ENCODE measurements at places on chromosomes 4 and X.
A peak's percentile ranks its signal among the peaks of the same experiment; 100 is the strongest.

GRCh38 chr4:726838-727237 lies 21.2 kb downstream of the PCGF3 start:
- no peak for DNase-seq

DNA sequence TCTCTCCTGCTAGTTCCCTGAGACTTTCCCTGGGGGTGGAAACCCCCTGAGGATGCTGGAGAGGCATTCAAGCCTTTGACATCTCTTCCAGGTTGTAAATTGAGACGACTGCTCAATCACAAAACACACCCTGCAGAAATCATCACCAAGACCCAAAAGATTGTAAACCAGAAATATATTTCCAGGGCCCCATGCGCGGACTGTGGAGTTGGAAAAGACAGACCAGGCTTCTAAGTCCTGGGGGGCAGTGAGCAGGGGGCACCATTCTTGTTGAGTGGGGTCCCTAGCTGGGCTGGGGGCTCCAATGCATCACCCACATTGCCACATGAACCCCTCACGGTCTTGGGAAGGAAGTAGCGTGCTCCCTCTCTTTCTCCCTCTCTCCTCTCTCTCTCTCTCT lies 87.9 kb upstream of the C4orf50 start:
- DNase-seq: no peak

DNA sequence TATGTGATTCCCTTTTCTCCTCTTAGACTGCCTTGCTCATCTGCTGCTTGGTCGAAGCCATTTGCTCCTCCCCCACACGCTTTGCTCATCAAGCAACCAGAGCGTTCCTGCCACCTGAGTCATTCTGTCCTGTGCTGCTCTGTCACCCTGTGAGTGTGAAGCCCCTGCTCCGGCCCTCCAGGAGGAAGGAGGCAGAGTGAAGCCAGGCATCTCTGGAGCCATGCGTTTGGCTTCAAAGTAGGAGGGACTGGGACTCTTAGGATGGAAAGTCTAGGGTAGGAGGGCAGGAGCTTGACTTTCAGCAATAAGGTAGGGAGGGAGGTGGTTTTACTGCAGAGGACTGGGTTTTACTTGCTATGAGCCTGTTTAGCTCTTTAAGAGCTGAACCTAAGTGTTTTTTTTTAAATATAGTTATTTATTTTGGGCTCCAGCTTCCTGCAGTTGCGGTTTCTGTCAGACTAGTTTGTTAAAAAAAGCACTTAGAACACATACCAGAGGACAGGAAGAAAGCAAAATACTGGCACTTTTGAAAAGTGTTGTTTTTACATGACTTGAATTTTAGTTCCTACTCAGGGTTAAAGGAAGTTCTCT lies 63.6 kb downstream of the SPINK2 start:
- DNase-seq: no peak

DNA sequence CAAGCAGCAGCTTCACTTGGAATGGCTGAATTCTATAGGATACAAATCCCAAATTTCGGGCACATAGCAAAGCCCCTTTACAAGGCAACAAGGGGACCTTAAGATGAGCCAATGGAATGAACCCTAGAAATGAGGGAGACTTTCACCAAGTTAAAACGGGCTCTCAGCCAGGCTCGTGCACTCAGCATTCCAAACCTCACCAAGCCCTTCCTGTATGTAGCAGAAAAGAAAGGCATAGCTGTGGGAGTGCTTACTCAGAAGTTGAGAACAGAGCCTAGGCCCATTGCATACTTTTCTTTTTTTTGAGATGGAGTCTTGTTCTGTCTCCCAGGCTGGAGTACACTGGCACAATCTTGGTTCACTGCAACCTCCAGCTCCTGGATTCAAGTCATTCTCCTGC lies 10.8 kb upstream of the HERC5 start:
- no peak for DNase-seq

DNA sequence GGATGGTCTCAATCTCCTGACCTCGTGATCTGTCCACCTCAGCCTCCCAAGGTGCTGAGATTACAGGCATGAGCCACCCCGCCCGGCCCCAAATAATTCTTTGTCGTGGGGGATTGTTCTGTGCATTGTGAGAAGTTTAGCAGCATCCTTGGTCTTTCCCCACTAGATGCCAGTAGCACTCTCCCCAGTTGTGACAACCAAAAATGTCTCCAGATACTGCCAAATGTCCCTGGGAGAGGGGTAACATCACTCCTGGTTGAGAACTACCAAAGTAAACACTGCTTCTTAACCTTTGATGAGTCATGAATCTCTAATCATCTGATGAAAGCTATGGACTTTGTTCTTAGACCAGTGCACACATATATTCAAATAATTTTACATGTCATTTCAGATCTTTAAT lies 90.7 kb upstream of the BRS3 start:
- no peak for DNase-seq

DNA sequence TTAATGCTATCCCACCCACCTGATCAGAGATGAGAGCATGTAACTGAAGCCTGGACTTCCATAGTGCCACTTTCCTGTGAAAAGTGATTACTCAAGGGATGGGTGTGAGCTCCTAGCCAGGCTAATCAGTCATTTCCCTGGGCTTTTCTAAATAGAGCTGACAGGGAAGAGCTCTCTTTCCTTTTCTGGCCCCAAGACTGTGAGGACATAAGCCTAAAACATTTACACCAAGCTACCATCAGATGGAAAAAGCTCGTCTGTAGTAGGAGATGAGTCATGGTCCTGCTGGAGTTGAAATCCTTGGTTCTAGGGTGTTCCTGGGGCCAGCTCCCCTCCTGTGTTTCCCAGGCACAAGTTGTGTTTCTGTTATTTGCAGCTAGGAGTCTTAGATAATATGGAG lies 52.4 kb upstream of the NDP start:
- DNase-seq: no peak

DNA sequence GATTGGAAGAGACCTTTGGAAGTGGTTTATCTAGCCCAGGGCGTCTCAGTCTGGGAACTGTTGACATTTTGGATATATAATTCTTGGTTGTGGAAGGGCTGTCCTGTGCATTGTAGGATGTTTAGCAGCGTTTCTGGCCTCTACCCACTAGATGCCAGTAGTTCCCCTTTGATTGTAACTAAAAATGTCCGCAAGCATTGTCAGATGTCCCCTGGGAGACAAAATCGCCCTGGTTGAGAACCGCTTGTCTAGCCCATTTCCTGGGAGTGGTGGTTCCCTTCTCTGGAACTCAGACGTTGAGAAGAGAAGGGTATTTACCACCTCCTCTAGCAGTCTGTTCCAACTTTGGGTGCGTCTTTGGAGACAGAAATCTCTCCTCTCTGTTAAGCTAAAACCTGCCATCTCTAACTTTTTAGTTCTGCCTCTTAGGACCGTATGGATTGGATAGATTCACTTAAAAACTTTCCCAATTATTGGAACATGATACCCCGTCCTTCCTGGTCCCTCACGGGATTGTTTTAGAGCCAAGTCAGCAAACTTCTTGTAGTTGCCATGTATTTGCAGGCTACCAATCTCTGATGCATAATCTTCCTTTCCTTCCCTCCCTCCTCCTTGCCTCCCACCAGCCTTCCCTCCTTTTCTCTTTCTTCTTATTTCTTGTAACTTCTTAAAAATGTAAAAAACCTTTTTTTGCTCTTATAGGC lies 13.9 kb downstream of the TMEM165 start:
- DNase-seq: no peak

DNA sequence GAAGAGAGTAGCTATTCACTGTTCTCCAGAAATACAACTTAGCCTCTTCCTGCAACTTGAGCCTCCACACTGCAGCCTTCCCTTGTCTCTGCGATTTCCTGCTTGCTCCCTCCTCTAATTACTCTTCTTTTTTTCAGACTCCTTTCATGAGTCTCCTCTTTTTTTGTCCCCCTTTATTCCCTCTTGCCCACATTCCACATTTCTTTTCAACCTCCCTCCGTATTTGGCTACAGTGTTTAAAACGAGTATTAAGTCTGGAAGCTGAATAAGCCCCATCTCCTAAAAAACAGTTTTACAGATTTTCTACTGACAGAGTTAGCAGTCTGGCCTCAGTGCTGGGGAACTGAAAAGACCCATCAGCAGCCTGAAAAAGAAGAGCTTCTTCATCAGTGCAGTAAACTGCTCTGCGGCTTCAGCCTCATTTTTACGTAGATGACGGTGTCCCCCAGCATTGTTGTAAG lies 141.5 kb downstream of the TENM3 start:
- no peak for DNase-seq

- DNase-seq: peak; percentile 42
Measured at GRCh38 chr4:22427675-22428074, 88.2 kb downstream of the ADGRA3 start.

GRCh38 chr4:113764720-113765264 lies 3.3 kb upstream of the CAMK2D start:
- DNase-seq: no peak
